ENCODE measurements at places on chromosomes 7 and 10. TPM values are rescaled to one million over a fixed set of nuclear protein-coding genes. Genes with fewer than 3 reads are reported as not detected.

The IDI2 gene
- polyA plus RNA-seq = 0.23 TPM

The EEPD1 gene
- 4.4 TPM for polyA plus RNA-seq

The GPR85 gene
- polyA plus RNA-seq = 4.4 TPM

The GDF2 gene
- polyA plus RNA-seq = 0.14 TPM

The TCERG1L gene
- polyA plus RNA-seq = not detected

The DYNC1I1 gene
- polyA plus RNA-seq = 11.0 TPM

The LRMDA gene
- polyA plus RNA-seq = 48.8 TPM

The LRGUK gene
- not detected for polyA plus RNA-seq

The TWIST1 gene
- 3.6 TPM for polyA plus RNA-seq

The CYP17A1 gene
- 0.11 TPM for polyA plus RNA-seq

The CDHR1 gene
- 3.6 TPM for polyA plus RNA-seq

The ADAMTS14 gene
- polyA plus RNA-seq = 0.14 TPM

The LMOD2 gene
- 849 TPM for polyA plus RNA-seq

The LMBR1 gene
- polyA plus RNA-seq = 8.1 TPM

The CPA4 gene
- polyA plus RNA-seq = 0.02 TPM

The MYOZ1 gene
- polyA plus RNA-seq = 72.6 TPM

The MACC1 gene
- under 0.01 TPM for polyA plus RNA-seq

The NUDT13 gene
- 2.7 TPM for polyA plus RNA-seq

The ATRNL1 gene
- 0.75 TPM for polyA plus RNA-seq

The ZNHIT1 gene
- 108 TPM for polyA plus RNA-seq

The TSPAN12 gene
- 37.6 TPM for polyA plus RNA-seq

The OR2A1 gene
- polyA plus RNA-seq = 0.02 TPM

The ZNF467 gene
- 6.6 TPM for polyA plus RNA-seq

The ANKRD1 gene
- polyA plus RNA-seq = 4,109 TPM

The CNNM1 gene
- 0.20 TPM for polyA plus RNA-seq

The SUN3 gene
- polyA plus RNA-seq = not detected

The NEUROG3 gene
- not detected for polyA plus RNA-seq

The IL2RA gene
- 0.18 TPM for polyA plus RNA-seq

The HMX3 gene
- polyA plus RNA-seq = not detected

The CNNM2 gene
- 1.4 TPM for polyA plus RNA-seq

The GIMAP8 gene
- polyA plus RNA-seq = 12.2 TPM

The ADARB2 gene
- 1.6 TPM for polyA plus RNA-seq

The PYROXD2 gene
- polyA plus RNA-seq = 7.9 TPM

The DRGX gene
- not detected for polyA plus RNA-seq

The TFEC gene
- 0.41 TPM for polyA plus RNA-seq

The NFE2L3 gene
- polyA plus RNA-seq = 1.1 TPM

The NHLRC2 gene
- 14.9 TPM for polyA plus RNA-seq

The VSTM4 gene
- polyA plus RNA-seq = 9.9 TPM

The ASAH2B gene
- polyA plus RNA-seq = 2.2 TPM

The C7orf57 gene
- not detected for polyA plus RNA-seq

The FAM25A gene
- not detected for polyA plus RNA-seq

The C7orf33 gene
- not detected for polyA plus RNA-seq

The PLXNA4 gene
- 5.7 TPM for polyA plus RNA-seq

The ZNF518A gene
- 2.7 TPM for polyA plus RNA-seq

The ADAP1 gene
- 8.4 TPM for polyA plus RNA-seq
